Right lobe of liver (tissue), 6 donors: ENCODE measurements at places on chromosomes 3 and 15. TPM values are rescaled to one million over a fixed set of nuclear protein-coding genes. Genes with fewer than 3 reads are reported as not detected.

GRCh38 chr3:1532935-1533606, 440.2 kb downstream of the CNTN6 start:
- H3K4me3 ChIP-seq = no peak overlapping the region
- no peaks in the 10 kb centered on the region for H3K4me1 ChIP-seq
- no peaks in the 10 kb centered on the region for H3K27me3 ChIP-seq
- no peak for DNase-seq
- no peaks in the 10 kb centered on the region for H3K36me3 ChIP-seq
- no peak overlapping the region for H3K27ac ChIP-seq

- H3K36me3 ChIP-seq = no peaks in the 10 kb centered on the region
- H3K27me3 ChIP-seq = no peaks in the 10 kb centered on the region
- no peaks in the 10 kb centered on the region for H3K4me1 ChIP-seq
- H3K4me3 ChIP-seq = peak within 1 kb of the TSS; percentile 62
Measured at GRCh38 chr3:124033360-124034015, 41.6 kb upstream of the ROPN1 start.

- H3K4me3 ChIP-seq = no peak overlapping the region
- no peaks in the 10 kb centered on the region for H3K27me3 ChIP-seq
- H3K27ac ChIP-seq = no peak overlapping the region
- no peak for DNase-seq
Measured at GRCh38 chr3:59654480-59655417, 604.9 kb upstream of the CFAP20DC start.

Gene NUDT16
- 36.4 TPM for total RNA-seq

- peaks cover 13% of the 10 kb centered on the region for H3K4me1 ChIP-seq
- no peak overlapping the region for H3K27ac ChIP-seq
- DNase-seq = no peak
Measured at GRCh38 chr3:124805671-124806070, 75.4 kb downstream of the UMPS start.

DNA sequence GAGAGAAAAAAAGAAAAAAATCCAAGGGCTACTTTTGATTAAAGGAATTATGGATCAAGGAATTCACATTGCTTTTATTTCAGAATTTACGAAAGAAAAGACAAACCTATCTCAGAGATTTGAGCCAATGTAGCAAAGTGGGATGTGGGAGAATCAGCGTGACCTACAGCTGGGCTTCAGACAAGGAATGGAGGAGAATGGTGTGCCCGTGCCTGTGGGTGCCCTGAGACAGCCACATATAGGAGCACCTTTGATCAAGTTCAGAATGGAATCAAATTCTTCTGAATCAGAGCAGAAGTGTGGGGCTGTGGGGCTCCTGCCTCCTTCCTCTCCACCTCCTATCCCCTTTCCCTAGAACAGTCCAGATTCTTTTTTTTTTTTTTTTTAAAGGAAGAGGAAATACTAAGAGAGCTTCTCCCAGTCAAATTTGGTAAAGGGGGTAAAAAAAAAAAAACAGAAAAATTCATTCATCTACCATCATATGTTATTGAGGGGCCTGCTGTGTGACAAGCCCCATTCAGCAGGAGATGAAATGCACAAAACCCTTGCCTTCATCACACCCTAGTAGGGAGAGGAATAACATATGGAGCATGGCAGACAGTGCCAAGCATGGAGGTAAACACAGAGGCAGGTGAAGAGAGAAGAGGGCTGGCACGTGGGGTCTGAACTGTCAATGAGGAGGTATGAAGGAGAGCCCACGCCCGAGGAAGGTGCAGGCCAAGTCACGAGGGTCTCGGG, 25.0 kb upstream of the MUSTN1 start:
- no peaks in the 10 kb centered on the region for H3K36me3 ChIP-seq
- H3K4me1 ChIP-seq = no peaks in the 10 kb centered on the region
- H3K4me3 ChIP-seq = no peak overlapping the region
- no peak for DNase-seq
- no peaks in the 10 kb centered on the region for H3K27me3 ChIP-seq
- H3K27ac ChIP-seq = no peak overlapping the region

GRCh38 chr3:877001-877400, 215.8 kb upstream of the CNTN6 start:
- DNase-seq = no peak
- H3K27me3 ChIP-seq = no peaks in the 10 kb centered on the region
- no peak overlapping the region for H3K27ac ChIP-seq

- no peaks in the 10 kb centered on the region for H3K27me3 ChIP-seq
- no peaks in the 10 kb centered on the region for H3K36me3 ChIP-seq
- no peak for DNase-seq
- no peak overlapping the region for H3K4me3 ChIP-seq
Measured at GRCh38 chr3:113775516-113775915, 28.7 kb downstream of the ATP6V1A start.

GRCh38 chr3:40079203-40079846, 230.2 kb upstream of the EIF1B start:
- no peaks in the 10 kb centered on the region for H3K36me3 ChIP-seq
- no peak overlapping the region for H3K27ac ChIP-seq
- no peaks in the 10 kb centered on the region for H3K27me3 ChIP-seq
- no peak overlapping the region for H3K4me3 ChIP-seq
- no peaks in the 10 kb centered on the region for H3K4me1 ChIP-seq

Gene B4GALT4
- 9.4 TPM for total RNA-seq

Gene SLC2A2
- total RNA-seq = 464 TPM

- no peaks in the 10 kb centered on the region for H3K36me3 ChIP-seq
- H3K4me1 ChIP-seq = no peaks in the 10 kb centered on the region
- no peak overlapping the region for H3K27ac ChIP-seq
- no peak for DNase-seq
Measured at GRCh38 chr3:119745942-119746341, 36.0 kb upstream of the NR1I2 start.

DNA sequence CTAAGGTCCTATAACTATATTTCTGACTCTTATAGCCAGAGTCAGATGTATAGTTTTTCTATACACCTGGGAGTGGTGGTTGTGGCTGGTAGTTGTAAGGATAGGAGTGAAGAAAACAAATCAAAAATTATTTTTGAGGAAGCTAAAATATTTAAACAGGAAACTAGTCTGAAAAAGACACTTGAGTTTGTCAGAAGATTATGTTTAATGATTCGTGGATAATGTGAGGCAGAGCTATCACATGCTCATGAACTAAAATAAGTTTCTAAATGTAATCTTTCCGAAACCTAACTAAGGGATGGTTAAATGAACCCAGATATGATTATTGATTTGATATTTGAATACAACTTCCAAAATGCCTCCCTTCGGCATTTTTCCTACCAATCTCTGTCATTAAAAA, 30.4 kb downstream of the GABRR3 start:
- no peaks in the 10 kb centered on the region for H3K27me3 ChIP-seq
- H3K27ac ChIP-seq = no peak overlapping the region
- no peak overlapping the region for H3K4me3 ChIP-seq
- H3K36me3 ChIP-seq = no peaks in the 10 kb centered on the region

Gene UTS2B
- not detected for total RNA-seq

GRCh38 chr15:47614360-47615011, 102.8 kb upstream of the SEMA6D start:
- H3K27me3 ChIP-seq = no peaks in the 10 kb centered on the region
- no peak for DNase-seq
- no peak overlapping the region for H3K27ac ChIP-seq
- no peak overlapping the region for H3K4me3 ChIP-seq
- H3K36me3 ChIP-seq = no peaks in the 10 kb centered on the region
- H3K4me1 ChIP-seq = no peaks in the 10 kb centered on the region

Gene MYL3
- total RNA-seq = 0.64 TPM

DNA sequence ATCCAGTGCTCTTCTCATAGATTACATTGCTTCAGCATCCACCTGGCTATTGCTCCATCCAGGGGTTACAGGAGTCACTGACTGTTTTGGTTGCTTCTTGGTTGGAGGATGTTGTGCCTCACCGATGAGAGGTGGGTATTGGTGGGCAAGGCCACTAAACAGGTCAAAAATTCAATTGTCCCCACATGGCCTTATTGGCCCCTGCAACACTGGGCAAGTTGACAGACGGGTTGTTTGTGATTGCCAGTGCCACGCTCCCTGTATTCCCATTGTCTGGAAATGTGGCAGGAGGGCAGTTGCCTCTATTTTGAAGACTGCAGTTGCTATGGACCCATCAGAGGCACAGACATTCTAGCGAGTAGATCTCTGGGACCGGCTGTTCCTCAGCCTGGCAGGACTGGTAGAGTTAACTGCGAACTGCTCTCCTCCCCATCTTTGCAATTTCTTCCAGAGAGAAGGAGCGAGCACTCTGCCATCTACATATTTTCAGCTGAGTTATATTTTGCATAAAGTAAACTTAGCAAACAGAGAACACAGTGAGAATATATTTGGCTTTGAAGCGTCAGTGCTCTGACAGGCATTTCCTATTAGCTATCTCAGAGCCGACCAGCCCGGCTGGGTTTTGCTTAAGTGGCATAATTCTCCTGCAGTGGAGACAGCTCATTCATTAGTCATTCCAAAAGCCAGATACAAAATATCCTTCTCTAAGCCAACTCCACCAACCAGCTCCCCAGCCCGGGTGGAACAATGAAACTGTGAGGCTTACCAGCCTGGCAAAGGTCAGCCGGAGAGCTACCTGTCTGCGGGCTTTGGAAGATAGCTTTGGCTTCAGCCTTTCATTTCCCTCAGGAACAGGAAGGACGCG, 26.0 kb upstream of the MAGEF1 start:
- H3K36me3 ChIP-seq = no peaks in the 10 kb centered on the region
- no peak for DNase-seq
- no peak overlapping the region for H3K27ac ChIP-seq
- no peaks in the 10 kb centered on the region for H3K4me1 ChIP-seq
- H3K4me3 ChIP-seq = no peak overlapping the region

- no peak overlapping the region for H3K27ac ChIP-seq
- no peaks in the 10 kb centered on the region for H3K4me1 ChIP-seq
- H3K4me3 ChIP-seq = no peak overlapping the region
- no peak for DNase-seq
- H3K27me3 ChIP-seq = no peaks in the 10 kb centered on the region
Measured at GRCh38 chr3:159499031-159499793, 489.4 kb upstream of the IL12A start.

DNA sequence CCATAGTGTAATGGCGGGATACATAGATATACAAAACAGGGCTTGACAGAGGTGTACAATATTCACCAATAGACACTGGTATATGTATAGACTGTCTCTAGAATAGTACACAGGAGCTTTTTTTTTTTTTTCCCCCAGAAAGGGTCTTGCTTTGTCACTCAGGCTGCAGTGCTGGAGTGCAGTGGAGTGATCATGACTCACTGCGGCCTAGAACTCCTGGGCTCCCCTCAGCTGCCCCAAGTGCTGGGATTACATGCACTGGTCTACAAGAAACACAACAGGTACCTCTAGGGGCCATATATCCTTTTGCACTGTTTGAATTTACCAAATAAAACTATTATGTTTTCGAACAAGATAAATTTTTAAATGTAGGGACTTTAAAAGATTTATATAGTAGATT, 12.3 kb downstream of the RHOA start:
- H3K4me3 ChIP-seq = no peak overlapping the region
- no peak overlapping the region for H3K27ac ChIP-seq
- DNase-seq = peak; percentile 0
- no peaks in the 10 kb centered on the region for H3K36me3 ChIP-seq

- no peaks in the 10 kb centered on the region for H3K27me3 ChIP-seq
- no peak overlapping the region for H3K4me3 ChIP-seq
- DNase-seq = no peak
- H3K27ac ChIP-seq = no peak overlapping the region
Measured at GRCh38 chr3:14286887-14287500, 108.4 kb downstream of the LSM3 start.

DNA sequence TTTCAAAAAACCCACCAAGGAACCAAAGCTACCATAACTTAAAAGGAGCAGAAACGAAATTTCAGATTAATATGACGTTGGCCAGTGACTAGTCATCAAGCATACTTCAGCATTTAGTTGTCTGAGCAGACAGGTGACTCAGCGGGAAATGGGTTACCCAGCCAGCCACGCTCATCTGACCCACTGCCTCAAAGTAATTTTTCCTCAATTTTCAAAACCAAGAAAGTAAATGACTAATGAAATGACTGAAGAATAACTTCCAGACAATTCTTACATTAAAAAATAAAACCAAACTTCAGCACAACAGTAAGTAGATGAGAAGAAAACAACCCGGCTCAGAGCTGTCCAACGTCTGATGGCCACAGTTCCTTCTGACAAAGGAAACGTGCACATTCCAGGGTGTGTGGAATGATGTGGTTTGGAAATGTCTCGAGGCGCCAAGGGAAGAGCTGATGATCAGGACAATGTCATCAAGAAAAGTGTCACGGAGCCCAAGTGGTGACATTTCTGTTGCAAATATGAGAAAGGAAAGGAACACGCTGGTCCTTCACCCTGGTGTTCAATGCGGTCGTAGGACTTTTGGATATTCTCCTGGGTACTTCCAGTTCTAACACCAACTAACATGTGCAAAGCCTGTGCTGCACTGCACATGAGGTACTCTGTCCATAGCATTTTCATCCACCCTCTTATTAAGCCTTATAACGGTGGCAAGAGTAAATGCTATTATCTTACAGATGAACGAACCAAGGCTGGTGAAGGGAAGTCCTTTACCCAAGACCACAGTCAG, 79.1 kb downstream of the FOXP1 start:
- DNase-seq = no peak
- peaks cover 13% of the 10 kb centered on the region for H3K4me1 ChIP-seq

GRCh38 chr3:31185062-31185357, 290.5 kb upstream of the GADL1 start:
- H3K27ac ChIP-seq = no peak overlapping the region
- H3K36me3 ChIP-seq = no peaks in the 10 kb centered on the region
- no peak for DNase-seq

- H3K27ac ChIP-seq = no peak overlapping the region
- H3K27me3 ChIP-seq = no peaks in the 10 kb centered on the region
- no peak for DNase-seq
- H3K4me3 ChIP-seq = no peak overlapping the region
Measured at GRCh38 chr3:165553371-165553770, 283.9 kb downstream of the BCHE start.

Gene PARP15
- 1.4 TPM for total RNA-seq

- peaks cover 12% of the 10 kb centered on the region for H3K4me1 ChIP-seq
- H3K4me3 ChIP-seq = peak within 1 kb of the TSS; percentile 57
- DNase-seq = peak; percentile 58
- no peaks in the 10 kb centered on the region for H3K36me3 ChIP-seq
- no peaks in the 10 kb centered on the region for H3K27me3 ChIP-seq
Measured at GRCh38 chr3:49813497-49814174, at the start of gene UBA7. TSS of gene UBA7 (minus strand) at chr3:49813953. CDS start at chr3:49813787, 166 bp downstream.

Gene CHRNB4
- not detected for total RNA-seq

- no peaks in the 10 kb centered on the region for H3K4me1 ChIP-seq
- no peaks in the 10 kb centered on the region for H3K27me3 ChIP-seq
- no peaks in the 10 kb centered on the region for H3K36me3 ChIP-seq
- H3K4me3 ChIP-seq = no peak overlapping the region
- H3K27ac ChIP-seq = no peak overlapping the region
Measured at GRCh38 chr3:134300520-134300919, 49.9 kb upstream of the RYK start.

DNA sequence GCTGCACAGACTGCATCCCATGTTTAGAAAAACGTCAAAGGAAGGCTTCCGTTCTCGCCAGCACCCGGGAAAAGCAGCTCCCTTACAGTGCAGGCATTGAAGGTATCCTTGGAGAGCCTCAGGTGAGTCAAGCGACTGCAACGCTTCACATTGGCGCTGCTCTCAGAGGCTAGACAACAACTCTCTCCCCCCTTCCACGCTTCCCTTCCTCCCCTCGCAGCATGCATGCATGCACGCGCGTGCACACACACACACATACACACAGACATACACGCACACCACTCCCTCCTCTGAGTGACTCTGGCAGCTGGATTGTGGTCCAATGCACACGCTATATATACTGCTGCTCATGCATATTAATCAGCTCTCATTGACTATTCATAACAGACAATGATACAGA, 191.1 kb downstream of the PDZRN3 start:
- no peaks in the 10 kb centered on the region for H3K36me3 ChIP-seq
- no peak overlapping the region for H3K27ac ChIP-seq
- H3K27me3 ChIP-seq = no peaks in the 10 kb centered on the region
- no peak for DNase-seq
